Activated CD8-positive, alpha-beta memory T cell treated with anti-CD3 and anti-CD28 coated beads for 1 hour (primary cell): ENCODE measurements at places on chromosomes 1 and 21.

DNA sequence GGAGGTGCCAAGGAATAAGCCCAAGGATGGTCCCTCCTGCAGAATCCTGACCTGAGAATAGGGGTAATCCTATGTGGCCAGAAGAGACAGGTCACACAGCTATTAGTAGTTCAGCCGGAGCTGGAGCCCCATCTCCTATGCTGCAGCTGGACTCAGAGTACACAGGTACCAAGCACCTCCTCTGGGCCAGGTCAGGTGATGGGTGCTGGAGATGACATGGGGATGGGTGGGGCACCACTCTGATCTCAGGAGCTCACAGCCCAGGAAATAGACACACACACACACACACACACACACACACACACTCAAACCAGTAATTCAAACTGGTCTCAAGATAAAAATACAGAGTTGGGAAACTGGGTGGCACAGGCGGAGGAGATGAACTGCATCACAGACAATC, 54.2 kb upstream of the SSBP3 start:
- no peak for DNase-seq

DNA sequence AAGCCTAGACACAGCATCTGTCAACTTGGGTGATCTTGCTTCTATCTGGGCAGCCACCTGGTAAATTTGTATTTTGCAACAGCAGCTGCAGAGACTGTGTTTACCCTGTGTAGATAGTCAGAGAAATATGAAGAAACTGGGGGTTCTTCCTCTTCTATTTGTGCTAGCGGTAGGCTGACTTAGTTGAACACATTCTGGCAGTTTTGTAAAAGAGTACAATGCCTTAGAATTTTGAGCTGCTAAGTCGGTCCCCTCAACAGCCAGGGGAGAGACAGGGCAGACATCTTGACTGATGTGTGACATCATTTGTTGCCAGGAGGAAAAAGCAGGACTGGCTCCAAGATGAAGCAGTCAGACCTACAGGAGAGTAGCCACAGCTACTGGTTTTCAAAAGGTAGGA, 53.7 kb downstream of the KCNJ6 start:
- no peak for DNase-seq

- DNase-seq = no peak
Observed at GRCh38 chr1:36843027-36843426, 191.3 kb downstream of the GRIK3 start.

DNA sequence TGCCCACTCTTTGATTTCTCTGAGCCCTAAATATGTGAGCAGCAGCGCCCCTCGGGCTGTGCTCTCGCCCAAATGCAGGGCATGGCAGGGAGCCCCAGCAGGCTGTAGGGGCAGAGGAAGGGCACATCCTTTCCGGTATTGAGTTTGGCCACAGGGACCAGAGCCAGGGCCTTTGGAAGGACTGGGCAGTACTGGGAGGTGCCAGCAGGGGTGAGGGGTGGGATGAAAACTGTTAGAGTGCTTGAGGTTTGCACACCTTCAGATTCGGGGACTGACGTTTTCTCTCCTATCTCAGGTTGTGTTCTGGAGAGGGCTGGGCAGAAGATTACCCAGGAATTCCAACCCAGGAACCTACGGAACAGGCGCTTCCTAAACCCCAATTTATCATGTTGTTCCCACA, 2.2 kb upstream of the ATP1A2 start:
- DNase-seq = no peak

- no peak for DNase-seq
Observed at GRCh38 chr1:190193508-190194115, 284.1 kb downstream of the BRINP3 start.

- DNase-seq = no peak
Observed at GRCh38 chr1:58580186-58580585, 3.1 kb upstream of the TACSTD2 start.

- DNase-seq = no peak
Observed at GRCh38 chr1:184691719-184692324, 62.8 kb downstream of the EDEM3 start.

DNA sequence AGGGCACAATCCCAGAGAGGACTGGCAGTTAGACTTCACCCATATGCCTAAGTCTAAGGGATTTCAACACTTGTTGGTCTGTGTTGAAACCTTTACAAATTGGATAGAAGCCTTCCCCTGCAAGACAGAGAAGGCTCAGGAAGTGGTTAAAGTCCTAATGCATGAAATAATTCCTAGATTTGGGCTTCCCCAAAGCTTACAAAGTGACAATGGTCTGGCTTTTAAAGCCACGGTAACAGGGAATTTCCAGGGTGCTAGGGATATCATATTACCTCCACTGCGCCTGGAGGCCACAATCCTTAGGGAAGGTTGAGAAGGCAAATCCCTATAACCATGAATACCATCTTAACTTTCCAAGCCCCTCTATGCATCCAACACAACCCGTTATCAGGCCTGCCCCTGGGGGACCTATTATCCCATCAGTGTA, 3.3 kb upstream of the FMO4 start:
- no peak for DNase-seq

- DNase-seq = no peak
Observed at GRCh38 chr1:226638001-226638601, 89.5 kb downstream of the STUM start.

DNA sequence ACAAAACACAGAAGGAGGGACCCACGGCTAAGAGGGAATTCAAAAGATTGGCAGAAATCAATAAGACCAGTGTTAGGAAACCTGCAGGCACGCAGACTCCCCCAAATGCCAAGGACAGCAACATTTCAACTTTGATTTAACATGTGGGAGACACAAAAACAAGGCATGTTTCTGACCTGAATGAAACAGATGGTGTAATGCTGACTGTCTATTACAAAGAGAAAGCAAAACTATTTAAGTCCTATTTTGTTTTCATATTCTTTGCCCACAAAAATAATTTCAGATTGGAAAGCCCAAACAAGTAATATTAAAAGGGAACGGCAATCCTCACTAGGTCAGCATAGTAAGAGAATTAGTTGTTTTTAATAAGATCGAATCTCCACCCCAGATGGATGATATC, 107.9 kb downstream of the S1PR1 start:
- no peak for DNase-seq

GRCh38 chr1:173213665-173214064, 6.5 kb upstream of the TNFSF4 start:
- no peak for DNase-seq

GRCh38 chr1:64493831-64494230, 23.9 kb downstream of the CACHD1 start:
- DNase-seq = no peak

DNA sequence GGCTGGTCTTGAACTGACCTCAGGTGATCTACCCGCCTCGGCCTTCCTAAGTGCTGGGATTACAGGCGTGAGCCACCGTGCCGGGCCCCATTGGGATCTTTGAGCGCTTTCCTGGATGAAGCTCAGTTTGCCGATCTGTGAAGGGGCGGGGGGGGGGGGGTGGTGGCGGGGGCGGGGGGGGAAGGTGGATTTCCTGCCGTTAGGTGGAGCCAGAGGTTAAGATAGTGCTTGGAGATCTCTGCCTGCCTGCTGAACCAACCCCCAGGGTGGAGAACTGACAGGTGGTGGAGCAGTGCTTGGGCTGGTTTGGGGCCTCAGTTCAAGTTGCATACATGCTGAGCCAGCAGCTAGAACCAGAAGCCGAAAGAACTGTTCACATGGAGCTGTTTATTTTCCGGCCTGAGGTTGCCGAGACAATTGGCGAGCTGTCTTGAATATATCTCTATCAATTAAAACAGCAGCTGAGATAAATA, 1.7 kb downstream of the TMCC2 start:
- peak; percentile 34 for DNase-seq

DNA sequence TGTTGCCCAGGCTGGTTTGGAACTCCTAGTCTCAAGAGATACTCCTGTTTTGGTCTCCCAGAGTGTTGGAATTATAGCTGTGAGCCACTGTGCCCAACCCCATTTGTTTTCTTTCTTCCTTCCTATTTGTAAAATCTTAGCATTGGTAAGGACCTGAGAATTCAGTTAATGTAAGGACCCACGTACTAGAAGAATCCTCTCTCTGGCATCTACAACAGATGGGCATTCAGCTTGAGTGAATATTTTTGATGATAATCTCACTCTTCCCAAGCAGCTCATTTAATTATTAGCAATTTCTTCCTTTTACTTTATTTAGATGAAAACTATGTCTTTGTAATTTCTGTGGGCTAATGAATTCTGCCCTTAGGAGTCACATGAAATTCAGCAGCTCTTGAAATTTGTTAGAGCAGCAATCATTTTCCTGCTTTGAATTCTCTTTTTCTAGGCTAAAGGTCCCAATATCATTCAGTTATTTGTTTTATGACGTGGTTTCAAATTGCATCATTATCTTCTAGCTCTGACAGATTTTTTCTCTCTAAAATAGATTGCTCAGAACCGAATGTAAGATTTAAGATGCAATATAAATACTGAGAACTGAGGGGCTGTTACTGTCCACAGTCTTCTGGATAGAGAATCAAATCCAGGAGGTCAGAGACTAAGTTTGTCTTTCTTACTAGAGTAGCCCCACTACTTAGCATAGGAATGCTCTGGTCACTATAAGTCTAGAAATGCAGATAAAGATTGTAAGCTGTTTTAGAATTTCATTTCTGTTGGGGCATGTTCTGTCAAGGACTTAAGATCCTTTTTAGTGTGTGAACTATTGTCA, 59.4 kb downstream of the EPB41 start:
- DNase-seq = no peak

DNA sequence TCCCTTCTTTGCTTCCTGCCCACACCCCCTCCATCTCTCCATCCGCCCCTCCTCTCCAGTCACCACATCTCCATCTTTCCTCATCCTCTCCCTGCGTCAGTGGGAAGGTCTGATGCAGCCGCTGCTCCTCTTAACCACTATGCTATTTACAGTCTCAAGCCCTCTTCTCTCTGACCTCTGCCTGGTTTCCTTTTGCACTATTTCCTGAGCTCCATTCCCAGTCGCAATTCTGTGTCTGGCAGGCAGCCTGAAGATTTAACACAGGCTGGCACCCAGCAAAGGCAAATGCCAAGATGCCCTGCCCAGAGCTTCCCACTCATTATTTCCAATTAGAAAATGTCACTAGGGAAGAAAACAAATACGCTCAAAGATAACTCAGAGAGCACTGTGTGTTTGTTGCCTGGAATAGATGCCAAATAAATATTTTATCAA, 89.6 kb upstream of the LPGAT1 start:
- DNase-seq = no peak

GRCh38 chr1:215111916-215112315, 29.4 kb downstream of the KCNK2 start:
- no peak for DNase-seq

DNA sequence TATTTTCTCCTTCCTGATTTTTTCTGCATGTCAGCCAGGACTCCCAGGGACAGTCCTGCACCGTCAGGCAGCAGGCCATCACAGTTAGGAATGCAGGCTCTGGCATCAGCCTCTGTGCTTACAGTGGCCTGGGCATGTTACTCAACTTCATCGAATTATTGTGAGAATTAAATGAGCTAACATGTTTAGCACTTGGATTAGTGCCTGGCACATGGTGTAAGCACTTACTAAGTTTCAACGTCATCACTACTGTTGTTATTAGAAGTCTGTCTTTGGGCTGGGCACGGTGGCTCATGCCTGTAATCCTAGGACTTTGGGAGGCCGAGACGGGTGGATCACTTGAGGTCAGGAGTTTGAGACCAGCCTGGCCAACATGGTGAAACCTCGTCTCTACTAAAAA, 45.1 kb downstream of the SCCPDH start:
- DNase-seq = no peak

- DNase-seq = no peak
Observed at GRCh38 chr1:10494418-10494753, 19.6 kb downstream of the PEX14 start.

DNA sequence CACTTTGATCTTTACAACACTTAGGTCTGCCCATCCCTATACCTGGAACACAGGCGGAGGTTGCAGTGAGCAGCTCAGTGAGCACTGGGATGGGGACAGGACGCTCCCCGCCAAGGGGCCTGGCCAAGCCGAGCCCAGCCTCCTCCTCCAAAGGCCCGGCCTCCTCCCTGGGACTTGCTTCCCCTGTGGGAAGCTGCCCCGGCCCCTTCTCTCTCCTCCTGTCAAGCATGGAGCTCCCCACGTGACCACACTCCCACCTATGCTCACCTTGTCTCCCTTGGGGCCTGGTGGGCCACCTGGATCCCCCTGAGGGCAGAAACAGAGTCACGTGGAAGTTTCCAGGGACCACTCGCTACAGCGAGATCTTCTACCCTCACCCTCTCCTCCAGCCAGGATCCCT, 12.9 kb downstream of the COL16A1 start:
- DNase-seq = no peak

GRCh38 chr1:190176776-190177175, 300.9 kb downstream of the BRINP3 start:
- no peak for DNase-seq

DNA sequence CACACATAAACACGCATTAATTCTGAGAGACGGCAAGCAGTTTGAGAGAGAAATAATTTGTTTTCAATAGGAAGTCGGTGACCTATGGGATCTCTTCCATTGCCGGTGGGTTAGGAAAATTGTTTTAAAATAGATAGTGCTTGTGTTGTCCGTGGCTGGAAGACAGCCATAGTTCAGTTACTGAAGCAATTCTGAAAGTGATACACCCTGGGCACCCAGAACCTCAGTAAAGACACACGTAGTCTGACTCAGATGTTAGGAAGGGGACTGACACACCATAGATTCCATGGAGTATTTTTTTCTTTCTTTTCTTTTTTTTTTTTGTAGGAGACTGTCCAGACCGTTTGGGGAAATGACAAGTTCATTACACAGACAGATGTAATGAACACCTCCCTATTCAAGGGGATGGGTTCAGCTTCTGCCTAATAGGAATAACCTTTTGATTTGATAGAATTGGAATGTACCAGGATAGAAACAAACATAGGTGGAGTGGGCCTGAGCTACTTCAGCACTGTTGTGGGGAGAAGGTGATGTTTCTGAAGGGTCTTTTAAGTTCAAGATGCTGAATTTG, 1.6 kb downstream of the C1orf21 start:
- no peak for DNase-seq

DNA sequence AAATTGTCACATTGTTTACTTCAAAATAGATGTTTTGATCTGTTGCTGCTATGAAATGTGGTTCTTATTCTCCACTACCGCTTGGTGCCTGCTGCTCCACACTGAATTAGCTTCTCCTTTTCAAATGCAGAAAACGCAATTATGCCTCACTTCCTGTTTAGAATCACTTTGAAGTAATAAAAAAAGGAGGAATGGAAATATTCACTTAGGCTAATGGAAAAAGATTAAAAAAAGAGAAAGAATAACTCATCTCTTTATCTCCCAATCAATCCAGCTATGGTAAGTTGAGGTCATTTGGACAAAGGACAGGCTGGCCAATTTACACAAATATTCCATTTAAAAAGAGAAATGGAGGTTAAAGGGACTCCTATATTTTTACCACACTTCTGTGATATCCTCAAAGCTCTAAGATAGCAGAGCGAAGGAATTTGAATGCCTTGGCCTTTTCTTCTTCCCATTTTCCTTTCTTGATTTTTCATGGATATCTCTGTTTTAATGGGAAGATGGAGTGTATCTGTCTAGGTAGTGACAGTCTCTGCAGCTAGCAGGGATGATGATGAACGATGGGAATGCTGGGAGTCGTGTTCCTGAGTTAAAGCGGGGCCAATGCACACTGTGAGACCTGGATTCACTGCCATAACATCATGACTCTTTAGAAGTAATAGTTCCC, 35.7 kb downstream of the RGS5 start:
- no peak for DNase-seq
